Stimulated activated CD8-positive, alpha-beta memory T cell treated with anti-CD3 and anti-CD28 coated beads, Interleukin-15, amount 100 ng/mL, for 48 hours (primary cell): ENCODE measurements at places on chromosomes 3 and 15.

DNA sequence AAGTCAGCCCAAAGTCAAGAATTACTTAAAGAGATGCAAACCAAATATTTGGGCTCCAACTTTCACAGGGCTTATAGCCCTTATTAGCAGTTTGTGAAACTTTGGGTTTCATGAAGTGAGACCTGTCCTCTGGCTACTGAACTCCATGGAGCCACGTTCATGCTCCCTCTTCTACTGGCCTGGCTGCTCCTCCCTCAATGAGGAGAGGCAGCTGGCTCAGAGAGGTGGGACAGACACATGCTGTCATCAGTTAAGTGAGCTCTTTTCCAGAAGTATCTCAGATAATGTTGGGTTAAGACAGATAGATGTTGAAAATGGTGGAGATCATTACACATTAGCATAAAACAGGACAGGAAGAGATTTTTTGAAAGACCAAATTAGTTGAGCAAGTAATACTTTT, 19.4 kb downstream of the MRPS25 start:
- no peak for DNase-seq

- DNase-seq: no peak
These were observed 279.7 kb downstream of the ZIC1 start for GRCh38 chr3:147688868-147689267.

- no peak for DNase-seq
These were observed 27.7 kb downstream of the PTX3 start for GRCh38 chr3:157464321-157464720.

DNA sequence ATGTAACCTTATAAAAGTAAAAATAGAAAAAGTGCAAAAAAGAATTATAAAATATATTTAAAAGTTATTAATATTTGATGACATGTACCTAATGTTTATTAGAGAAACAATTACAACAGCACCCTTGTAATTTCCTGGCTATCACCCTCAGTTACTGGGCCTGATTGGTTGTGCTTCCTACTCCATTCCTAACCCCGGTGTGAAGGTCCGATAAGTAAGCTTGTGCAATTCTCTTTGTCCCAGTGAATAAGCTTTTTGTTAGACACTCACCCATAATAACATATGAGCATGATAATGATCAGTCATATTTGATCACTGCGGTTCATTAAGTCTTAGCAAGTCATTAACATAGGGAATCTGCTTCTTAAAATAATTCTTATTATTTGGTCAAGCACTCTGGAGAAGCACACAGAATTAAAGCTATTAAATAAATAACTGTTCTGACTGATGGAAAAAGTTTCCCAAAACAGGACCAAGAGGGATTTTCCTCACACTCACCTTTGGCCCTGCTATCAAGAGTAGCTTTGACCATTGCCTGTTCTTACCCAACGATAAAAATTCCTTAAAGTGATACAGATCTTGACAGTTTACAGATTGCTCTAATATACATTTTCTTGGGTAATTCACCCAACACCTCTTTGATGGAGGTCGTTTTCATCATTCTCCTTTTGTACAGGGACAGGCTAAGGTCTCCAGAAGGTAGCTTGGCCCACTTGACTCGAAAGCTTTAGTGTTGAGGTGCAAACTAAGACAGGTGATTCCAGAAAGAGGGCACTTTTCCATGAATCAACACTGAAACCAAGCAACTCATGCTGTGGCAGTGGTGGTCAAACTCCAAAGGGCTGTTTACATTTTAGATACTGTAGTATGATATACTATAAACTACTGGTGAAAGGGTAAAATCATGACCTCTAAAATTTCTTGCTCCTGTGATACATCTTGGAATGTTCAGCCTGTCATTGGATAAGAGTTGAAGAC, 543.0 kb upstream of the KCNMB2 start:
- DNase-seq: no peak
